CD4-positive, alpha-beta T cell treated with Interleukin-4 for 1 hour (primary cell): ENCODE measurements at places on chromosomes 1 and 21.

DNA sequence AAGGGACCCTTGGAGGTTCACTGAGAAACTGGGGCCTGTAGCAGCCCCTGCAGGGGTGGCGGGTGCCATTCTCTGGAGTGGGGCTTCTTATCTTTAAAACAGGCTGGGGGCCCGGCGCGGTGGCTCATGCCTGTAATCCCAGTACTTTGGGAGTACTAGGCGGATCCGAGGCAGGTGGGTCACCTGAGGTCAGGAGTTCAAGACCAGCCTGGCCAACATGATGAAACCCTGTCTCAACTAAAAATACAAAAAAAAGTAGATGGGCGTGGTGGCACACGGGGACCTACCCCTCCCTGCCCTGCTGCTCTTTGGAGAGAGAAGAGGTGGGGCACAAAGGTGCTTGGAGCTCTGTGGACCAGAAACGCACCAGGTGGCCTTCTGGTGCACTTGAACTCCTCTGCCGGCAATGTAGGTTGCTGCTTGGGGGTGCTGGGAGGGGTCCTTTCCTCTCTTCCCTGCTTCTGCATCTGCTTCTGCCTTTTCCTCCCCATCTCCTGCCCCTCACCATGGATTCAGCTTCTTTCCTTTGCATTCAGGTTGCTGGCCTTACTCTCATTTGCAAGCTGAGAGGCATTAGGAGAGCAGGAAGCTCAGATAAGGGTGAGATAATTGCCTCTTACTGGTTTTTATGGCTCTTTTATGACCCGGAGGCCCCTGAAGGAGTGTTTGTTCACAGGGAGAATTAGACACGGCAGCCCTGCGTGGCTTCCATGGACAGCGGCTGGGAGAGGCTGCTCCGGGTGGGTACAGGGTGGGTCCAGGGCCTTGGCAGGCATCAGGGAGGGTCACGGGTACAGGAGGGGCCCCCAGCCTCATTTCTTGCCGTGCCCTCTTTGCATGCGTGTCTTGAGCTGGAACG is 57.4 kb downstream of the ARHGEF10L start:
- DNase-seq: no peak

DNA sequence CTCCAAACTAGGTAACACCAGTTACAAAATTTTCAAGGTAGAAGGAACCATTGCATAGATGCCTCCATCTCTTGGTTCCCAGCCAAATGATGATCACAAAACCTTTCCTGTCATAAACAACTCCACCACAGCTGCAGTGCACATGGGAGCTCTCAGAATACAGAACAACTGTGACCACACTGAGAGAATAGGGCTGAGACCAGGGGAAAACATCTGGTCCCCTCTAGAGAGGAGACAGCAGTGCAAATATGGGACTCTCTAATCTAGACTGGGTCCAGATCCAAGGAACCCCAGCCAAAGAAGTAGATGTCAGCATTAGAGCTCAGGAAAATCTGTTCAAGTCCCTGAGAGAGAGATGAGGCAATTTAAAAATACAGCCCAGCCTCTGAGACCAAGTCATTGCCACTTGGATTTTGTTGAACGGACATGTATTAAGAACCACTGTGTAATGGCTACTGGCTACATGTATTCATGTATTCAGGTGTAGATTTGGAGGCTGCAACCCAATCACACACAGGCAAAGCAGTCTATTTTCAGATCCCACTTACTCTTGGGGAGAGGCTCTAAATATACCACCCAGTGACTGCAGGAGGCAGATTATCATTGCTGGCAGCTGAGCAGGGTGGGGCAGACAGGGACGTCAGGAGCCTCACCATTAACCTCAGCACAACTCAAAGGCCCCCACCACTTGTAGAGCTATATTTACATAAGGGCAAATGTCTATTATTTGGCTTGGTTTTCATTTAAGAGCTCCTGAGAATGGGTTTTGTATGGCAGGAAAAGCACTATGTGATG is 7.6 kb upstream of the RXRG start:
- no peak for DNase-seq

DNA sequence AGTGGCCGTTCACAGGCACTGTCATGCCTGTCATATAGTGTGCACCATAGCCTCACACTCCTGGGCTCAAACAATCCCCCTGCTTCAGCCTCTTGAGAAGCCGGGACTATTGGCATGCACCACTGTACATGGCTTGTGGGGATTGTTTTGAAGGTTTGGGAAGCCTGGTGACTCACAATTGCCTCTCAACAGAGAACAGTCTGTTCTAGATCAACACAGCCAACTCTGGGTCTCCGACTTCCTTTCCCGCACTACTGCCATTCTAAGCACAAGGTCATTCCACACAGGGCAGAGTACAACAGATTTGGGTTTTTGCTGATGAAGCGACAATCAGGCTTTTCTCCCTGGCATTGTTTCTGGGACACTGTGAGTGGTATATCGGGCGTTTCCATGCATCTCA is 15.5 kb upstream of the AHCTF1 start:
- DNase-seq: no peak

DNA sequence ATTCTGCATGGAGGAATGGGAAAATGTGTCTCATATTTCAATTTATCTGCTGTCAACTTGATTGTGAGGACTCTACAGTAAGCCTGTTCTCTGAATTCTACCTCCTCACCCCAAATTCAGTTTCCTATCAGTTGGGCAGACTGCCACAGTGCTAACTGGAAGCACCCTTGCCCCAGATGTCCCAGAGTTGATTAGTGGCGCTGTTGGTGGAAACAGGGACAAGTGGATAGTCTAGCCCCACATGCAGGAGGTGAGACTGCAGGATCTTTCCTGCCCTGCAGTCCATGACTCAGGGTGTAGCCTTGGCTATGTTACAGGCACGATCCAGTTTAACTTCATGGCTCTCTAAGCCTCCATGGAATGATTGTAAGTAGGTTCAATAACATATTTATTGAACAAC is 22.1 kb downstream of the ADAM30 start:
- DNase-seq: no peak

- no peak for DNase-seq
Measured at GRCh38 chr1:16442941-16443340, 2.4 kb downstream of the NECAP2 start.

- no peak for DNase-seq
Measured at GRCh38 chr1:1612104-1612400, 3.2 kb upstream of the MIB2 start.

DNA sequence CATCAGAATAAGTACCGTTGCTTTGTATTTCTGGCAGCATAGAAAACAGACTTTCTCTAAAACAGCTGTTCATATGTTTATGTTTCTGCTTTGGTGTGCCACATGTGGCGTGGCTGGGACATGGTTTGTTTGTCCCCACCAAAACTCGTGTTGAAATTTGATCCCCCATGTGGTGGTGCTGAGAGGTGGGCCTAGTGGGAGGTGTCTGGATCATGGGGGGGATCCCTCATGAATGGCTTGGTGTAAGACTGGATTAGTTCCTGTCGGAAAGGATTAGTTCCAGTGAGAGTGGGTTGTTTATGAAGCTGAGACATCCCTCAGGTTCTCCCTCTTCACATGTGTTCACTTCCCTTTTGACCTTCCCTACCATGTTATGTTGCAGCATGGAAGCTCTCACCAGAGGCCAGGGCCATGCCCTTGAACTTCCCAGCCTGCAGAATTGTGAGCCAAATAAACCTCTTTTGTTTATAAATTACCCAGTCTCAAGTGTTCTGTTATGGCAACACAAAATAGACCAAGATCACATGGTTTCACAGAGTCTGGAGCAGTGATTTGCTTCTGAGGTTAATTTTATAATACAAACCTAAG is 17.9 kb upstream of the H3-3A start:
- DNase-seq: no peak

GRCh38 chr1:170321113-170321512 is 175.4 kb downstream of the NTMT2 start:
- no peak for DNase-seq

- DNase-seq: no peak
Measured at GRCh38 chr1:24948079-24948827, 18.2 kb upstream of the RUNX3 start.

GRCh38 chr1:174976436-174977108 is 23.2 kb upstream of the CACYBP start:
- no peak for DNase-seq

- DNase-seq: no peak
Measured at GRCh38 chr1:160652924-160653619, 6.2 kb upstream of the SLAMF1 start.

GRCh38 chr1:223639331-223639749 is 26.2 kb downstream of the CAPN8 start:
- no peak for DNase-seq
